Colonic mucosa (tissue), 4 donors: ENCODE measurements at places on chromosomes 4 and X. TPM values are rescaled to one million over a fixed set of nuclear protein-coding genes. Genes with fewer than 3 reads are reported as not detected.

AWAT2 gene
- total RNA-seq: not detected

UVSSA gene
- total RNA-seq: 55.7 TPM

ETNPPL gene
- not detected for total RNA-seq

MUC7 gene
- not detected for total RNA-seq

TMEM156 gene
- 0.77 TPM for total RNA-seq

CXCL1 gene
- total RNA-seq: 8.4 TPM

DNA sequence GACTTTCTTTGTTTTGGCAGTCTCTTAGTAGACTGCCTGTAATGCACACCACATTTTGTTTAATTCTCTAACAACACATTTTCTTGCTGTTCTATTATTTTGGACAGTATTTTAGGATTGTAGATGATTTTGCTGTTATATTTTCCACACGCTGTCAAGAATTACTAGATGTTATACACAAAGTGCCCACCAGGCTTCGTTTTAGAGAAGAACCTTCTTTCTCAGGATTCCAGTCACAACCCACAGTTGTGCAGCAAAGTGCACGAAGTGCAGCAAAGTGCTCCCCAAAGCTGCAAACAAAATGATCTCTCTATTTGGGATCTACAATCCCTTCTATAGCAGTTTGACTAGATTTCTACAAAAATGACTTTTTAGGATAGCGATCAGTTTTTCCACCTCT lies 2.4 kb downstream of the ZNF141 start:
- no peak for DNase-seq

DNA sequence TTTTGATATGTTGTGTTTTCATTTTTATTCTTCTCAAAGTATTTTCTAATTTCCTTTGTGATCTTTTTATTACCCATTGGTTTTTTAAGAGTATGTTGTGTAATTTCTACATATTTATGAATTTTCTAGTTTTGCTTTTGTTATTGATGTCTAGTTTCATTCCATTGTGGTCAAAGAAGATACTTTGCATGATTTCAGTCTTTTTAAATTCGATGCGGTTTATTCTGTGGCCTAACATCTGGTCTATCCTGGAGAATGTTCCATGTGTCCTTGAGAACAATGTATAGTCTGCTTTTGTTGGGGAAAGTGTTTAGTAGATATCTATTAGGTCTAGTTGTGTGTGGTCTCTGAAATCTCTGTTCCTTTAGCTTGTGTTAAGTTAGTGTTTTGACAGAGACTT lies 46.2 kb downstream of the PPEF1 start:
- DNase-seq: no peak

DNA sequence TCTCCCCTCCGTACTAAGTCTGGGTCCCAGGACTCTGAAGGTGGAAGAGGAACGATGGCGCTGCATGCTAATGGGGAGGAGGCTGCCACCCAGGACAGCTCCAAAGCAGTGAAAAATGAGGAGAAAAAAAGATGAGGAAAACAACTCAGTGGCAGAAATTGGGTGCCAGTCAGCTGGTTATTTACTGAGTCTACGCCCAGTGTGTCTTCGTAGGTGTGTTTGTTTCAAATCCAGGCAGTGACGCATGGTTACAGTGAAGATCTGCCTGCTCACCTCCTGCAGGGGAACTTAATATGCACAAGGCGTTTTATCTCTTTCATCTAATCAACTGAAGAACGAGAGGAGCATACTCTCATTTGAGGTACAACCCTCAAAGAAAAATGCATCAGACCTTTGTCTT lies 70.9 kb upstream of the FBXW7 start:
- no peak for DNase-seq

GRCh38 chr4:128550060-128550459 lies 259.4 kb upstream of the JADE1 start:
- no peak for DNase-seq

GRCh38 chr4:10089346-10089745 lies 27.3 kb downstream of the WDR1 start:
- peak; percentile 87 for DNase-seq

DNA sequence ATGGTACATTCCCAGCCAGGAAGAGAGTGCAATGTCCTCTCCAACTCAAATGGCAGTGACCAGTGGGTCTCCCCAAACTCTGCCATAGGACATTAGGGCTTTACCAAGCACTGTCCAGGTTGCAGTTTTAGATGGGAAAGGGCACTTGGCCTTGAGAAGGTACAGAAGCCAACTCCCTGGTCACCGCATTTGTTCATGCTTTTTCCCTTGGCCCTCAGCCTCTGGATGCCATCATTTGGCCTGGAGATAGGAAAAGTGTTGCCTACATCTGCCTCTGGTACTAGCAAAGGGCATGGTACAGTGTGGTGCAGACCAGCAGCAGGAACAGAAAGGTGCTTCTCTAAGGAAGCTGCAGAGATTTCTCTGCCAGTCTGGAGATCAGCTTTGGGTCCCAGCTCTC lies 93.8 kb downstream of the MAMLD1 start:
- no peak for DNase-seq

DNA sequence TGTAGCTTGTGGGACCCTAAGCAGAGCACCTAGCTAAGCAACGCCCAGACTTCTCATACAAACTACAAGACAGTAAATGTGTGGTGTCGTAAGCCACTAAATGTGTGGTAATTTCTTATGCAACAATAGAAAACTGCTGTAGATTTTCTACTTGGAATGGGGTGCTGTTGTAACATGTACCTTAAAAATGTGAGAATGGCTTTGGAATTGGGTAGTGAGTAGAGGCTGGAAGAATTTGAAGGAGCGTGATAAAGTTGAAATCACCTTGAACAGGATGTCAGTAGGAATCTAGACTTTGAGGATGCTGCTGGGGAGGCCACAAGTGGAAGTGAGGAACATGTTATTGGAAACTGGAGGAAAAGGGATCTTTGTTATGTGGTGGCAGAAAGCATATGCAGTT lies 43.2 kb upstream of the FUNDC1 start:
- no peak for DNase-seq

GRCh38 chrX:150692296-150692695 lies 900 bp upstream of the MTMR1 start:
- no peak for DNase-seq

GRCh38 chr4:81346719-81347118 lies 125.0 kb downstream of the RASGEF1B start:
- DNase-seq: no peak

DNA sequence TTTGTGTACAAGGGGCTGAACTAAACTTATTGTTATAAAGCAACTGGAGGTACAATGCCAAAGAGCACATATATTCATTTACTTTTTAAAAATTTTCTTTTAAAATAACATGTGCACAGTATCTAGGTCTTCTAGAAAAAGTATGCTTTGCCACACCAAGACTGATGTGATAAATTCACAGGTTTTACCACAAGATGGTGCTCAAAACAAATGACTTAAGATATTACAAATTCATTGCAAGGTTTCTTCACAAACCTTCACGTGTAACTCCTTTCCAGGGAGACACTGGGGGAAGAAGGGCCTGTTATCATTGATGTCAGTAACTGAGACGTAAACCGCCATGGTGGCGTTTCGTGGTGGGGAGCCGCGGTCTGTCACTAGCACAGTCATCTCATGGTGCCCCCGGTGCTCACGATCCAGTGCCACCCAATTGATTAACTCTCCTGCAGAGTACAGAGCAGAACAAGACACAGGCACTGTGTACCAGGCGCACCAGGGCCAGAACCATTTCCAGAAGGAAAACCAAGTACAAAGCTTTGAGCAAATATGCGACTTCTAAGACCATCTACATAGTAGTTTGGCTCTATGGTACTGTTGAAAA lies 162.2 kb downstream of the DCHS2 start:
- no peak for DNase-seq

GRCh38 chrX:117743469-117744251 lies 372.9 kb downstream of the KLHL13 start:
- no peak for DNase-seq

GRCh38 chr4:177297785-177298391 lies 11.8 kb upstream of the NEIL3 start:
- DNase-seq: no peak

GRCh38 chr4:174764105-174764729 lies 64.8 kb downstream of the GLRA3 start:
- no peak for DNase-seq

DNA sequence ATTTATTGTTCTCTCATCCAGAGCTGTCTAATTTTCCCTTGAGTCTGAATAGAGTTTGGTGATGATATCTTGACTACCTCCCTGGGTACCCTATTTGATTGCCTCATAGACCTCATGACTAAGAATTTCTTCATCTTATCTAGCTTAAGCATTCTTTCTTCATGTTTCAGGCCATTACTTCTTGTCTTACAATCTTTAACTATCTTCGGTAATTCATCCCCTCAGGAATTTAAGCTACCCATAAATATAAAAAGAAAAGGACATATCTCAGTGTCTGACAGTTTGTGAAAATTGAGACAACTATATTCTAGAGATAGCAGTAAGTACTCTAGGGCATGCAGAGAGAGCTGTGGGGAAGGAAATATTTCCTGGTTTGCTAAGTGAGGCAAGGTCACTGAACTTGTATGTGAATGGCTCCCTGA lies 466.1 kb upstream of the GRID2 start:
- no peak for DNase-seq

GRCh38 chr4:142741995-142742394 lies 104.1 kb downstream of the INPP4B start:
- DNase-seq: no peak

GRCh38 chrX:70046978-70047377 lies 2.8 kb downstream of the AWAT2 start:
- DNase-seq: no peak

DNA sequence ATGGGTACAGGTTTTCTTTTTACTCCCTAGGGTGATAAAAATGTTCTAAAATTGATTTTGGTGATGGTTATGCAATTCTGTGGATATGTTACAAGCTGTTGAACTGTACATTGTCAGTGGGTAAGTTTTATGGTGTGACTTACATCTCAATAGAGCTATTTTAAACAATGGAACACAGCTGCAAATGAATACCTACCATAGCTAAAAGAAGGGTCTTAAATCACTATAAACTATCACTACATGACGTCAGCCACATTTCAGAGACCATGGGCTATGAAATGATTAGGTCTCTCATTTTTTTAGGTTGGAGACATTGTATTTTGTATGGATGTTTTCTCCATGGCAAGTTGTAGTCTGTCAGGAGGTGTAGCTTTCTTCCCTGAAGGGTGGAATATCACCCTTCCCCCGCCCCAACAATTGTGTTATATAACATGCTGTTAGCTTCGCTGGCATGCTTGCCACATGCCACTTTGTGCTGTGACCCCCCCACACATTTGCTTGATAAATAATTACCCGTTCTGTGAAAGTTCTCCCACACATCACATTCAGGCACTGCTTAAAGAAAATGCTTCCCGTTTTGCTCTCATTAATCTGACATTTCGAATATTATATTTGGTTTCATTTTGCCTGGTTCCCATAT lies 159.7 kb downstream of the ARHGAP10 start:
- DNase-seq: no peak

- DNase-seq: no peak
Measured at GRCh38 chrX:69605521-69605920, 10.4 kb upstream of the EDA start.

DNA sequence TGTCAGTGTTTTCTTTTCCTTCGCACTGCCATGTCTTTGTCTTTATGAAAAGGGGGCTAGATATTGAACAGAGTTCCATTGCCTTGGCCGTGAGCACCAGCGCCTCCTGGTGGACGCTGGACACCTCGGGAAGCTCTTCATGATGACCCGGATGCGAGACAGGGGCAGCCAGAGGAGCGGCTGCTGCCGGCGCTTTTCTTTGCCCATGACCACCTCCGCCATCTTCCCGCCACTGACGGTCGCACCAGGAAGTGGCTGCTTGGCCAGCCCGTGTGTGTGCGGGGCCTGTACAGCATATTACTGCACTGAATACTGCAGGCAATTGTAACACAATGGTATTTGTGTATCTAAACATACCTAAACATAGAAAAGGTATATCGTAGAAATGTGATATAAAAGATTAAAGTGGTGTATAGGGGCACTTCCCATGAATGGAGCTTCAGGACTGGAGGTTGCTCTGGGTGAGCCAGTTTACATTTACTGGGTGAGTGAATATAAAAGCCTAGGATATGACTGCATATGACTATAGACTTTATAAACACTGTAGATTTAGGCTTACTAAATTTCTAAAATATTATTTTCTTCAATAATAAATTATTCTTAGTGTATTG lies 15.8 kb upstream of the GRIA2 start:
- DNase-seq: no peak

GRCh38 chr4:150217808-150218207 lies 139.6 kb downstream of the DCLK2 start:
- no peak for DNase-seq

DNA sequence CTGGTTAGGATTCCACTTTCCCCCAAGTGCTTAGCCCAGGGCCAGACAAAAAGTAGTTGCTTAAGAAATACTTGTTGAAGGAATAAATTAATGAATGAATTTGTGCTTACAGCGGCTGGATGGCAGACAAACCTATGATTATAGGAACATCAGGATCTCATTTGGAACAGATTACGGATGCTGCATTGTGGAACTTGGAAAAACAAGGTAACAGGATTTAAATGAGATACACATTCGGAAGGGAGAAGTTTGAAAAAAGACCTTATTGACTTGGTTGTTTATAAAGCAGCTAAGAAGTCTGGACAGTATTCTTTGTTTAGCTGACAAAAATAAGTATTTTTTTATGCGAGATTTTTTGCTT lies 572 bp downstream of the EXOSC9 start:
- no peak for DNase-seq

- peak; percentile 7 for DNase-seq
Measured at GRCh38 chr4:184950117-184950830, 68.0 kb upstream of the HELT start.

- DNase-seq: no peak
Measured at GRCh38 chr4:2534904-2535375, 1.5 kb upstream of the FAM193A start.

- DNase-seq: no peak
Measured at GRCh38 chr4:142840516-142841123, 5.5 kb downstream of the INPP4B start.

- no peak for DNase-seq
Measured at GRCh38 chr4:653080-653821, 20.8 kb downstream of the ATP5ME start.
